Foreskin keratinocyte (primary cell): ENCODE measurements at places on chromosomes 2 and 18. TPM values are rescaled to one million over a fixed set of nuclear protein-coding genes. Genes with fewer than 3 reads are reported as not detected.

Gene PHLPP1
- total RNA-seq = 9.5 and 10.3 TPM in 2 replicates

- peak; percentile 82 for DNase-seq
Observed at GRCh38 chr2:194343167-194343566, 1313.9 kb upstream of the SLC39A10 start.

- DNase-seq = no peak
Observed at GRCh38 chr2:175823002-175823706, 178.9 kb downstream of the LNPK start.

- no peak for DNase-seq
Observed at GRCh38 chr2:213156717-213157116, 5.3 kb upstream of the IKZF2 start.

GRCh38 chr2:115294999-115295398 is 852.6 kb downstream of the DPP10 start:
- no peak for DNase-seq

GRCh38 chr2:9738535-9739496 is 104.5 kb upstream of the TAF1B start:
- no peak for DNase-seq

- DNase-seq = no peak
Observed at GRCh38 chr2:216043949-216044348, 30.6 kb upstream of the MREG start.
